ENCODE measurements at places on chromosomes 16 and 17. TPM values are rescaled to one million over a fixed set of nuclear protein-coding genes. Genes with fewer than 3 reads are reported as not detected.
A peak's percentile ranks its signal among the peaks of the same experiment; 100 is the strongest.

DNA sequence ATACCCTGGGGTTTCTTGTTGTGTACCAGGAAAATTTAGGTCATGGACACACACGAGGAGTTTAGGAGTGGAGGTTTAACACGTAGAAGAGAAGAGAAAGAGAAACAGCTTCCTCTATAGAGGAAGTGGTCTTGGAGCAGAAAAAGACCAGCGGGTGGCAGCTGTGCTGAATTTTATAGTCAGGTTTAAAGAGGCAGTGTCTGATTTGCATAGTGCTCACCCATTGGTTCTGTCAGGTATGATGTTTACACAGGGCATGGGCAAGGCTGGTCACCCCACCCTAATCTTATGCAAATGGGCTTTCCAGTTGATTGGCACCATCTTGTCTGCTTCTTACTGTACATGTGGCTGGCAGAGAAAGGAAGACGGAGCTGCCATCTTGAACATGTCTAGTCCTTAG, 309.0 kb downstream of the CDH13 start:
- DNase-seq: no peak

DNA sequence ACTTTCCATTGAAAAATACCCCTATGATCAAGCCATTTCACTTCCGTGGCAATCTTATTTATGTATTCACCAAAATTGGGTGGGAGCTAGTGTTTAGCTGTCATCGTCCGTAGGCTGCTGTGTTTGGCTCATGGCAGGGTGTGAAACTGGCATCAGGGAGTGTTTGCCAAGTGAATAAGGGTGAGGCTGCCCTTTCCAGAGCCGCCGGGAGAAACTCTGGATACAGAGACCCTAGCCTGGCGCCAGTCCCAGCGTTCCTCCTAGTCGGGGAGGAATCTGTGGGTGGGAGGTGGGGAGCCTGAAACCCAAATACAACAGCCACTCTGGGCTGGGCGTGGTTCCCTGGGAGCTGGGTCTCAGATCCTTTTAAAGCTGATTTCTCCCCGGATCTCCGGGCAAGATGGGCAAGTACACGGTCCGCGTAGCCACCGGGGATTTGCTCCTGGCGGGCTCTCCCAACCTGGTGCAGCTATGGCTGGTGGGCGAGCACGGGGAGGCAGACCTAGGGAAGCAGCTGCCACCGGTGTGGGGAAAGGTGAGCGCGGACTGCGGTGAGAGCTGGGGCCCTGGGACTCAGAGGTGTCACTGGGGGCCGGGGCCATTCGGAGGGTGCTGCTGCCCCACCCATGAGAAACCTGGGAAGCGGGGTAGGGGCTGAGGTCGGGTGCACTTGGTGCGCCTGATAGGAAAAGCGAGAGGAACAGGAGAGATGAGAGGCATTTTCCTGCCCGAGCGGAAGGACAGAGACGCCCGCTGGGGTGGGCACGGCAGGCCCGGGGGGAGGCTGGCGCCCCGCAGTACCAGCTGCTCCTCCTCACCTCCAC, 62.1 kb upstream of the TEKT1 start:
- DNase-seq: no peak

MIF4GD gene
- 13.1 TPM for polyA plus RNA-seq

GRCh38 chr16:85826686-85827247, 27.3 kb downstream of the COX4I1 start:
- DNase-seq: no peak

- no peak for DNase-seq
Observed at GRCh38 chr16:4511441-4512082, 27.0 kb downstream of the CDIP1 start.

DNA sequence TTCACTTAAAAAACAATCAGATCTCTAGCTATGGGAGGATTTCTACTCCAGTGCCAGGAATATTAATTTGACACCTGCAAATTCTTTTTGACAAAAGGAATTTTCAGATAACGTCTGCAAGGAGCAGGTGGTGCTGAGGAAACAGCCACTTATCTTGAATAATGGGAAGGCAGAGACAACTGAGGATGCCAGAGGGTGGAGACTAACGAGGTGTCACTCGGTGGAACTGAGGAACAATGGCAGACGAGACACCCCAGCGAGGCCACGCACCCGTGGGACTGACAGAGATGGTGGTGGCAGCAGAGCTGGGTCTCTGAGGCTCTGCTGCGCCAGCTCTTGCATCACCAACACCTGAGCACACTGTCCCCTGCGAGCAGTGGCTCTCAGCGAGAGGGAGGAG, 42.2 kb downstream of the VAC14 start:
- no peak for DNase-seq

DNA sequence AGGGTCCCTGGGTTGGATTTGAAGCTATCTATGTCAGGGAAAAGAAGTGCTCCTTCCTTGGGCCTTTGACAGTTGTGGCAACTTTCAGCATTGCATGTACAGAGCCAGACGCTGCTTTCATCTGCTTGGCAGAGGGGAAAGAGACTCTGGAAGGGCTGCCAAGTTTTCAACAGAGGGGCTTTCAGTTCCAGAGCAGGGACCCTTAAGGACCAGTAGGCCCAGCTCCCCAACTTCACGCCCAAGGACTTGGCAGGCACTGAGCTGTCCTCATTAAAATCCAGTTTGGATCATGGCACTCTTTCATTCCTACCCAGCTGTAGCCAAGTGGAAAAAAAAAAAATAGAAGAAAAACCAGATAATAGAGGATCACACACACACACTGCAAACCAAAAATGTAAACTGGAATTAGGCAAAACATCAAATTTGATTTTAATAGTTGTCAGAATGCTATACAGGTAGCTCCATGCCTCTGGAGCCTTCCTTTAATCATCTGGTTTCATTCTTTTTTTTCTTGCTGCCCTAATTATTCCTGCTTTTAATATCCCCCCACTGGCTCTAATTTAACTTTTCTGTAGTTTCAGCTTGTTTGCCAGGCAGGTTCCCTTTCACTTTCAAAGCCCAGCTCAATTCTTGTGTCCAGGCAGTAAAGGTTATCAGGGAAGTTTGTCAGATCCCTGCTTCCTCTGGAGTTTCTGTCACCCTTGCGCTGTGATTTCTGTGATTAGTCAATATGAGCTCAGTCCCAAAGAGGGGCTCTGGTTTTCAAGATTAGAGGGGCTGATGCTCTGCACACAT, 702.6 kb upstream of the CDH8 start:
- no peak for DNase-seq

DNA sequence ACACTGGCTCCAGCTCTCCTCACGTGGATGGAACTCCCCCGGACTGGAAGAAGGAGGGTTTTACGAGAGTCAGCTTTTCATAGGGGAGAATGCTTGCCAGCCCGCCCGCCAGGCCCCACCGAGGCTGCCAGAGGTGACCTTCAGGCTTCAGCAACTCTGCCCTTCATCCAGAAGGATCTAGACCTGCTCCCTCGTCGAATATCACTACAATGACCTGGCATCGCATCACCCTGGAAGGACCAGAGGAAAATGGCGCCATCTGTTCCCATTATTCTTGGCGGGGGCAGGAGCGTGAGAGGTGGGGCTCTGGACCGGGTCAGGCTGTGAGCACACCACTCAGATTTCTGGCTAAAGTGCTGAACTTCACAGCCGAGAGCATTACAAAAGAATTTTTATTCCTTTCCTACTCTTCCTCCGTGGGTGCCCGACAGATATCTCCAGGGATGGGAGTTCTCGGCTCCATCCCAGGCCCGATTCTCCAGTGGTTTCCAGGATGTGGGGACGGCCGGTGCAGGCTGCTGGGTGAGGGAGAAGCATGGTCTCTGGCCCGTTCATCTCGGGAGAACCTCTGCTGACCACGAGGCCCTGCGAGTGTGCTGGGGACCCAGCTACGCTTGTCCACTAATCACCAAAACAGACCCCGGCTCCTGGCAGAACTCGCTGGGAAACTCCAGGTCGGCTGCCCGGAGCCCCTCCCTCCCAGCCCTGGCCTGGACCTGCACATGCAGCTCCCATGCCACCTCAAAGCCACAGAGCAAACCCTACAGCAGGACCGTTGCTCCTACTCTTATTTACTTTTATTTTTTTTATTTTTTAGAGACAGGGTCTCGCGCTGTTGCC, 36.8 kb upstream of the ZNF469 start:
- DNase-seq: peak; percentile 79

DNA sequence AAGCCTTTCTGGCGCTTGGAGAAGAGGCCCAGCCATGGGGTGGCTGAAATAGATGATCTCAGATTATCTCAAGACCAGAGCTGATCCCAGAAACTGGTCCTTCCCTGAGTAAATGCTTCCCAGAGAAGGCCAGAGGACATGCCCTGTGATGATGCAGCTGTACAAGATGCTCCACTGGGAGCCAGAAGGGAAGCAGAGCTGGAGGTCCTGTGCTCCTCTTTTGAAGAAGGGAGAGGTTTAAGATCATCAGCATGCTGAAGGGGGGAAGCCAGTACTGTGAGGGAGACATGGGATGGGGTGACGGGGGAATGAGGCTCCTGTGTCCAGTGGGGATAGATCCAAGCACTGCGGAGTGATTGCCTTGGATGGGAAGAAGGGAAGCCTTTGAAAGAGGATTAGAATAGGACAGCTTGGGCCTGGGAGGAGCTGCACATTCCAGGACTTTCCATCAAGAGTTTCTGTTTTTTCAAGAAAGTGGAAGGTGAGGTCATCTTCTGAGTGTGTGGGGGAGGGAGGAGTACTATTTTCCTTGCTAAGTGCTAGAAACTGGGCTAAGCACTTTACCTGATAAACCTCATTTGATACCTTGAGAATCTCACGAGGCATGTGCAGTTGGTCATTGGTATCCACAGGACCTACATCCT, 16.4 kb upstream of the ALOX15B start:
- no peak for DNase-seq

- no peak for DNase-seq
Observed at GRCh38 chr16:67163164-67163998, 1.2 kb upstream of the HSF4 start.

- DNase-seq: no peak
Observed at GRCh38 chr16:85754413-85754812, 3.5 kb upstream of the C16orf74 start.

BEAN1 gene
- 0.79 TPM for polyA plus RNA-seq

DNA sequence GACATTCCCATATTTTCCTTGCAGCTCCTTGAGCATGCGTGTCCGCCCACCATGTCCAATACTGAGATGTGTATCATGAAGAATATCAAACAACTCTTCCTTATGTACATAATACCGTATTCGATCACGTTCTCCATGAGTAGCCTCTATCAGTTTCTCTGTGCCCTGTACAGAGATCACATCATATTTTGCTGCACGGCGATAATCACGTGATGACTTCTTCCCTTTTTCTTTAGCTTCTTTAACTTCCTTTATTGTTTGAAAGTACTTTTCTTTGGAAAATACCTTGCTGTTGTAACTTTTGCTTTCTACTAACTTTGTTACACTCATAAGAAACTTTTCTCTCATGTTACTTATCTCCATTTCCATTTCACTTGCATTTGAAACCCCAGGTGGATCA, 6.6 kb downstream of the KRABD2 start:
- DNase-seq: no peak

VPS9D1 gene
- 14.2 TPM for polyA plus RNA-seq

- no peak for DNase-seq
Observed at GRCh38 chr16:79257953-79258490, 342.5 kb downstream of the MAF start.

DNA sequence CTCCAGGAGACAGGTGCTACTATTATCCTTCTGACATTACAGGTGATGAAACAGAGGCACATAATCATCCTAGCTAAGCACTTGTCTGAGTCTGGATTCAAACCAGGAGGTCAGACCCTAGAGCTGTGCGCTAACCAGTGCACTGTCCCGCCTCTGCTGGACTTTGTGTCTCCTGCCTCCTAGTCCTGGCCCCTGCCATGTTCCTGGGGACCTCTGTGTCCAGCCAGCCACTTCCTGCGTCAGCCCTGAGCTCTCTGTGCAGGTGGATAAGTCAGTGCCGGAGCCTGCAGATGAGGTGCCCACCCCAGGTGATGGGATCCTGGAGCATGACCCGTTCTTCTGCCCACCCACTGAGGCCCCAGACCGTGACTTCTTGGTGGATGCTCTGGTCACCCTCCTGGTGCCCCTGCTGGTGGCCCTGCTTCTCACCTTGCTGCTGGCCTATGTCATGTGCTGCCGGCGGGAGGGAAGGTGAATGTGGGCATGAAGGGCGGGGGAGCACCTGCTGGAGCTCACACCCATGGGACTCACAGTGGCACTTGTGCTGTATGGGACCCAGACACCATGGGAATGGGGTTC, 4.2 kb downstream of the SGCA start:
- DNase-seq: no peak

PDILT gene
- not detected for polyA plus RNA-seq

GRCh38 chr17:82489851-82490511, 29.6 kb upstream of the FOXK2 start:
- no peak for DNase-seq

YBX2 gene
- polyA plus RNA-seq: 3.6 TPM

- no peak for DNase-seq
Observed at GRCh38 chr17:48770954-48771353, 42.4 kb upstream of the HOXB13 start.

DNA sequence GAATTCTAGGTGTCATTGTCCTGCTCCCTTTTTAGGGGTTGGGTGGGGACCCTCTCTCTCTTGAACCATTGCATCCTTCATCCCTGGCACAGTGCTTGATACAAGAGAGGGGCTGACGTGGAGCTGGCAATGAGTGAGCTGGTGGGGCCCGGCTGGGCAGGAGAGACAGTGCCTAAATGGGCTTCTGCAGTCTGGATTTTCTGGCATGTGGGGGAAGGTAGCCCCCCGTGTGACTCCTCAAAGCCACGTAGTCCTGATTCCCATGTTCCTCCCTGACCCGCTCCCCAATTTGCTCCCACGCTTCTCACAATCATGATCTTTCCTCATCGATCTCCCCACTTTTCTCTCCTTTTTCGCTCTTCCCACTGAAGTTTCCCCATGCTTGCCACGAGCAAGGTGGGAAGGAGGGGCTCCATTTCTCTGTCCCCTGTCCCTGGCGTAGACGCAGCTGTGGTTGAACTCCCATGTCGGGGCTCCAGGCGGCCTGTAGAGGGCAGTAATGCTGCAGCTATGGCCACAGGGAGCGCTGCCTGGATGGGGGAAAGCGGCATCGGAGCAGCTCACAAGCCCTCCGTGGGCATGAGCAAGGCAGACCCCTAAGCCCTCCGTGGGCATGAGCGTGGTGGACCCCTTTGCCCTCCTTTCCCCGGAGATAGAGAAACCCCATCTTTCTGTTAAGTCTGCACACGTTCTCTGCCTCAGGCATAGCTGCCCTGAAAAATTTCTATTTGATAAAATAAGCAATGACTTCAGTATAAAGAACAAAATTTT, 47.5 kb downstream of the HAPSTR1 start:
- peak; percentile 37 for DNase-seq

DNA sequence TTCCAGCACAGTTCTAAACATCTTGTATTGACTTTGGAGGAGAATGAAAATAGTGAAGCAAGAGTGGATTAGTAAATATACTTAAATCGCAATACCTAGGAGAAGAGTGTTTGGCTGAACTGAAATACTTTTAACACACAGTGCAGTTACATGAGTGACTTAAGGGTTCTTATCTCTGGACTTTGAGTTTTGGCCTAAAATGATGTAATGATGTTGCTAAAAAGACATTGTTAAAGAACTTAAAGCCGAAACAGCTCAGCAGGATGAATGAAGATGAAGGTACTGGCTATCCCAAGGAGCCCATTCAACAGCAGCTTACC, 28.1 kb downstream of the PMP22 start:
- no peak for DNase-seq

GPR139 gene
- polyA plus RNA-seq: not detected
